ENCODE measurements at places on chromosomes 12 and 14.

- no peak for DNase-seq
These were observed 4.1 kb upstream of the CSAD start for GRCh38 chr12:53184828-53185227.

DNA sequence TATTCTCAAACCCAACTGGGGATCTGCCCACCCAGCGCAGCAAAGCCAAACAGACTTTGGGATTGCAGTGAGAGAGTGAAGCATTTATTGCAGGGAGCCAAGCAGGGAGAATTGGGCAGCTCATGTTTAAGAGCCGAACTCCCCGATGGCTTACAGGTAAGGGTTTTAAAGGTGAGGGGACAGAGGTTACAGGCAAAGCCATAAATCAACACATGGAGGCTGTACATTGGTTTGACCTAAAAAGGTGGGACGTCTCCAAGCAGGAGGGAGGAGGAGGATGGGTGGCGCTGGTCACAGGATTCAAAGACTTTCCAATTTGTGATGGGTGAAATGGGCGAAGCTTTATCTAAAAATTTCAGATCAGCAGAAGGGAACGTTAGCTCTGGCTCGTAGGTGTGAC, 18.2 kb downstream of the OAS2 start:
- no peak for DNase-seq

- no peak for DNase-seq
These were observed 590.9 kb upstream of the SEL1L start for GRCh38 chr14:82124511-82124910.

DNA sequence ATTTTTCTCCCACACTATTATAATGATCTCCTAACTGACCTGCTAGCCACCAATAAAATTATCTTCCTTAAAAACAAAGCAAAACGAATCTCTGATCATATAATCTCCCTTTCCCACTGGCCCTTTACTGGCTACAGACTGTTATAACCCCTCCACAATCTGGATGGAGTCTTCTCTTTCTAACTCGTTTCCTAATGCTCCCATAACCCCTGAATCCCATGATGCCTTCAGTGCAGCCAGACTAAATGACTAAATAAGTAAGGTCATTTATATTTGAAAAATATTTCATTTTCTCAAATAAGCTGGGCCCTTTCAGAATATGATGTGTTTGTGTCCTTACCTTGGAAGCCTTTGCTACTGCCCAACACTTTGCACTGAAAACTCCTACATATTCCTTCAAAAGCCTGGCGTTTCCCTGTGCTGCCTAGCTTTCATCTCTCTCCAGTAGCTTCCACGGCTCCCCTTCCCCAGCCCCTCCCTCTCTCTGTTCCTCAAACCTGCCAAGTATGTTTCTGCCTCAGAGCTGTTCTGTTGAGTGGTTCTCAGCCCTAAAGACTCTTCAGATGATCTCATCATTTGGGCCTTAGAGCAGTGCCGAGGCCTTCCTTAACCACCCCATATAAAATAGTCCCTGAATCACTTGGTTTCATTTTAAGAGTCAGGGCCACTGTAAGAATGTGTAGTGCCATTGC, 91.7 kb downstream of the MYRFL start:
- DNase-seq = no peak

DNA sequence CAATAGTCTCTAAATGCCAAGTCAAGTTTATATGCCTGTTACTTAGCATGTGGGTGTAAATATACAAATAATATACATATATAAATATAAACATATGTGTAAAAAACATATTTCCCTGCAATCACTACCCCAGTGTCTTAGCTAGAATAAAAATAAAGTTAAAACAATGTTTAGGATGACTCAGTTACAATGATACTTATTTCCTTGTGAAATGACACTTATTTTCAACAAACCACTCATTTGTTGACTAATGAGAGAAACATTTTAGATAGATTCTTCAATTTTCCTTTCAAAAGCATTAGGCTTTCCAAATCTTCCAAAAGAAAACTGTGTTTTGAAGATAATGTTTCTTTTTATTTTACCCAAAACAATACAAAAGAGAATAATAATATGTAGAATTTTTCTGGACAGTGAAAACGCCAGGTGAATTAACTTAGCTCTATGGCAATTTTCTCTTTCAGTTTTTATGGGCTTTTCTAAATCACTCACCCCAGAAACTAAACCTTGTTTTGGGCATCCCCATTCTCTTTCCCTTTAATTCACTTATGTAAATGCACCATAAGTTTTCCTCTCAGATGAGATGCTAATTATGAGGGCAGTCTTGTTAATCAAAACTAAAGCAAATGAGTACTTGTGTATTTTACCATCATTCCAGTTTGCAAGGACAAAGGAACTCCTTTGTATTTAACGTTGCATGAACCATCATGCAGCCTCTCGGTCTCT, 465.9 kb downstream of the BCAT1 start:
- no peak for DNase-seq
